RWPE1 (cell line): ENCODE measurements at places on chromosomes 12 and 14.

DNA sequence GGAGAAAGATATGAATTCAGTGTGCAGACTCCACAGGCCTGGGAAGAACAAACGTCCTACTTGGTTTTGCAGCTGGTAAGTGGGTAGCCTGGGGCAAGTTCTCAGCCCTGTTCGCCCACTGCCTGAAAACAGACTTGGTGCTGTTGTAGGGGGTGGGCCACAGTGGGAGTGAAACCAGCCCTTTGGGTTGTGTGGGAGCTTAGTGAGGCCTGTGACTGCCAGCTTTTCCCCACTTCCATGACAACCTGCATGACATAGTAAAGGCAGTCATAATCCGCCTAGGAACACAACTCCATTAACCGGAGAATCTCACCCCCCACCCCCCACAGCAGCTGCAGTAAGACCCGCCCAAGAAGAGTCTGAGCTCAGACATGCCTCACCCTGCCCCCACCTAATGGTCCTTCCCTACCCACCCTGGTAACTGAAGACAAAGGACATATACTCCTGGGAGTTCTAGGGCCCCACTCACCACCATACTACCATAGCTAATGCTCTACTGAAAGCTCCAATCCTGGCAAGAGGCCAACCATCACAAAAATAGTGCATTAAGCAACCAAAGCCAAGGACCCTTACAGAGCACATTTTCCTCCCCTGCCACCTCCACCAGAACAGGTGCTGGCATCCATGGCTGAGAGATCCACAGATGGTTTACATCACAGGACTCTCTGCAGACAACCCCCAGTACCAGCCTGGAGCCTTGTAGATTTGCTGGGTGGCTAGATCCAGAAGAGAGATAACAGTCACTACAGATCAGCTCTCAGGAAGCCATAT lies 39.8 kb upstream of the LMNTD1 start:
- DNase-seq = no peak

- no peak for DNase-seq
These were observed 4.8 kb upstream of the DGLUCY start for GRCh38 chr14:91108941-91109611.

- no peak for DNase-seq
These were observed 2.3 kb downstream of the ST8SIA1 start for GRCh38 chr12:22332202-22332601.

- no peak for DNase-seq
These were observed 30.7 kb upstream of the MAP1LC3B2 start for GRCh38 chr12:116528498-116528897.

GRCh38 chr14:33596211-33597080 lies 354.4 kb downstream of the EGLN3 start:
- DNase-seq = no peak

- no peak for DNase-seq
These were observed 4.0 kb downstream of the BTG1 start for GRCh38 chr12:92141591-92142121.

- no peak for DNase-seq
These were observed 13.6 kb upstream of the FOXN3 start for GRCh38 chr14:89430391-89431236.

DNA sequence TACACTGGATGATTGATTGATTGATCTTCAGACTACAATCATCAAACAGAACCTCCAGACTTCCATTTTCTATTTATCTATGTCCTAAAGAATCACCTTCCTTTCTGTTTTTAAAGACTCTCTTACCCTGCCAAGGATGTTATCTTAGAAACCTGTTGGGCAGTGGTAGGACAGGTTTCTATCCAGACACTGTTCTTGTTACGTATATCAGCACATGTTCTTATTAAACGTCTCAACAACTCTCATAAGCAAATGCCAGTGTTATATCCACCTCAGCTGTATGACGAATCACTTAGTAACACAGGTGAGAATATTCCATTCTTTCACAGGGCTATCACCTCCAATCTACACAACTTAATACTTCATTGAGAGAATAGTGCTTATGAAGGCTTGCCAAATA lies 40.2 kb upstream of the RPL10L start:
- no peak for DNase-seq

DNA sequence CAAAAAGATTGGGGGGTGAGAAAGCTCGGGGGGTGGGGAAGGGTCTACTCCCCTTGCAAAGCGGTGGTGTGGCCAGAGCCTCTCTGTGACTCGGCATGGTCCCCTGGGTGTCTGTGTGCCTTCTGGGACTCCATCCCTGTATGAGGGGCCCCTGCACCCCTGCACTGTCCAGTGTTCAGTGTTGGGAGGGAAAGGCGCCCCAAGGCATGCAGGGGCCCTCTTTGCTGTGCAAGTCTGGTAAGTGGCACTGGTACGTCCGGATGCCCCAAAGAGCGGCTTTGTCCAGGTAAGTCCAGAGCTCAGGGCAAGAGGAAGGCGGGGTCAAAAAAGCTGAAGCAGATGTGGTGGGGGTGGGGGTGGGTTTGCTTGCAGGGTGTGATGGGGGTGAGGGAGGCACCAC lies 23.7 kb downstream of the RTL1 start:
- DNase-seq = no peak

- DNase-seq = no peak
These were observed 425.5 kb downstream of the C12orf50 start for GRCh38 chr12:87603727-87604126.

DNA sequence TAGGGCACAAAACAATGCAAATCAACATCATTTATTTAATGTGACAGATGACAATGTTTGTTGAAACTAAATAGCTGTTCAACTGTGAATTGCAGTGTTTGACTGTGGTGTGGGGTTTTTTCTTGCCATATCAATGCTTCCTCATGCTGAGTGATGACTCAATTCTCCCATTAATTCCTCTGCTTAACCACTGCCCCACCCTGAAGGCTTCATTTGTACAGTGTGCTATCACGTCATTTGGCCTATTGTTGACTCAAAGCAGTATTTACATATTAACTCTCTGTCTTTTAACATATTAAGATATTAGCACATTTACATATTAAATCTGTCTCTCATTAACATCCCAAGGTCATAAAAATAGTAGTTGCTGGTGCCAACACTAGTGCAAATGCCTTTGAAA lies 164.8 kb upstream of the NRXN3 start:
- peak; percentile 87 for DNase-seq

DNA sequence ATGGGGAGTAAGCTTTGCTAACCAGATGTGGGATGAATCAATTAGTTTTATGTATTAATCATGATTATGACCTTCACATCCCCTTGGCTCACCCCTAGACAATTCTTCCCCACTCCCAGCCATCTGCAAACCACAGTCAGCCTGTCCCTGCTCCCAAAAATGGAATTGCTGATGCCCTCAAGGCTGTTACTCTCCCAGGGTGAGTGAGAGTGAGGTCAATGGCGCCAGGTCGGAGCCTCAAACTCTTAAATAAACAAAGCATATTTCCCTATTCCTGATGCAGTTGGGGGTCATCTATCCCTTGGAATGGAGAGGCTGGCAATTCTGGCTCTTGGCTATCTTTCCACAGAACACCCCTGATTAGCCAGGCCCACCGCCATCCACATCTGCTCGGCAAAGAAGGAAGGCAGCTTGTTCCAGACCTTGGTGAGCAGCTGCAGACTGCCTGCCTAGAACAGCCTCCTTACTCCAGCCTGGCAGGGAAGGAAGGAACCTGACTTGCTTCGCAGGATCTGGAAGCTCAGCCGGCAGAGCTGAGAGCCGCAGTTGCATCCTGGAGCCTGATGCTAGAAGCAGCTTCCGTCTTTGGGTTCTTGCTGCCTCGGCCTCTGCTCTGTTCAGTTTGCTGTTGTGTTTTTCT lies 57.0 kb downstream of the SMUG1 start:
- DNase-seq = no peak

GRCh38 chr14:32049361-32050088 lies 27.6 kb upstream of the ARHGAP5 start:
- no peak for DNase-seq

DNA sequence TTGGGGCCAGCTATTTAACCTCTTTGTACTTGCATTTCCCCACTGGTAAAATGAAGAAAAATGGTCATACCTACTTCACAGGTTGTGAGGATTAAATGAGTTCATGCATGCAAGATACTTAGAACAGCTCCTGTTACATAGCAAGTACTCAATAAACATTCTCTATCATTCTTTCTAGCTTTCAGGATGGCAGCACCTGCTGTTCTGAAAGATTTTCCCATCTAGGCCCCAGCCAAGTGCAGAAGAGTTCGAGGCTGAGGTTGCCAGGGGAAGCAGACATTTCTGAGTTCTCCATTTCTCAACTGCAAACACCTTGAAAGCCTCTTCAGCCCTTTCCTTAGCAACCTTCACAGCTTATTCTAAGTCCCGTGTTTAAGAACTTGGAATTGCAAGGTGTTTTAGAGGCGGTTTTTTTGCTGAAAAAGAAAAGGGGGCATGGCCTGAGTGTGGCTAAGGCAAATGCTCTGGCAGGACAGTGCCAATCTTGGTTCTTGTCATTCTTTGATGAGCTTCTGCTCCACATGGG lies 73.0 kb upstream of the PRMT8 start:
- DNase-seq = no peak

DNA sequence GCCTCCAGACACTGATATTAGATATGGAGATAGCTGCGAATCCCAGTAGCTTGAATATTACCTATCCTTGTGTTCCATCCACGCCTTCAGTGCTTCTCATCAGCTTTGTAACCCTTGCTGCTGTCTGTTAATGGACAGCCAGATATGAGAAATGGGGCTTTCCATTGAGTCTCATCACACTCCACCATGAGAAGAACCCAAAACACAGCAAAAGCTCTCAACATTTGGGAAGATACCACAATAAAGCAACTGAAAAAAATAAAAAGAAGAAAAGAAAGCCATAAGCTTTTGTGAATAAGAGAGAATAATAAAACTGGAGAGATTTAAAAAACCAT lies 225.4 kb downstream of the GALC start:
- no peak for DNase-seq

DNA sequence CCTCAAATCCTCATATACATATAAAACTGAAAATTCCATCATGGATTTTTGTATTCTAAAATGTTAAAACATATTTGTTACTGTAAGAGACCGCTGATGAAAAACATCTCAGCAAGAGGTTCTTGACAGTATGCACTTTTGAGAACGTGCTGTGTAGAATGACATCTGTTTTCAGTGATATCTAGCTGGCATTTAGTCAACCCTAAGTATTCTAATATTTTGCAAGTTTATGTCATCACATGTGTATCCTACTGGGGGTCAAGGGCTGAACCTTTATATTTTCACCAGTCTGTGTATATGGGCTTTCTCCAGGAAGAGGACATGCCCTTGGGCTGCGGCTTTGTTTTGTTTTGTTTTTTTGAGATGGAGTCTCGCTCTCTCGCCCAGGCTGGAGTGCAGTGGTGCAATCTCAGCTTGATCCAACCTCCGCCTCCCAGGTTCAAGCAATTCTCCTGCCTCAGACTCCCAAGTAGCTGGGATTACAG lies 22.0 kb upstream of the YARS2 start:
- no peak for DNase-seq

- peak; percentile 30 for DNase-seq
These were observed 6.7 kb upstream of the SLC6A15 start for GRCh38 chr12:84919271-84919670.

- DNase-seq = no peak
These were observed 24.9 kb downstream of the PPM1A start for GRCh38 chr14:60273956-60274355.
